SK-N-MC (cell line): ENCODE measurements at places on chromosomes 6 and 20.

GRCh38 chr20:6468423-6469116, 298.9 kb upstream of the BMP2 start:
- DNase-seq: peak; percentile 94

- no peak for DNase-seq
Observed at GRCh38 chr6:45416700-45417099, 39.0 kb upstream of the SUPT3H start.

DNA sequence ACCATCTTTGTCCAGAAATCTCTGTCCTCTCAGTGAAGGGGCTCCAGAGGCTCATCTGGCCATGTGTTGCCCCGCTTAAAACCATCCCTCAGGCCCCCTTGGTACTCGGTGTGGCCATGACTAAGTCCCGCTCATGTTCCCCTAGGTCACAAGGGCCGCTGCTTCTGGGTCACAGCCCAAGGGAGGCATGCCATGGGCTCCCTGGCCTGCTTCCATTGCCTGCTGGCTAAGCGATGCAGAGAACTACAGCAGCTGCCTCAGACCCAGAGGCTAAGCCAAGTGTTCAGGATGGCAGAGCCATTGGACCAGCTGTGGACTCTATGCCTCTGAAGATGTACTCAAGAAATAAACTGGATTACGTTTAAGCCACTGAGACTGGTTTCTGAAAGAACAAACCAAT, 95.5 kb downstream of the ZFP64 start:
- no peak for DNase-seq

DNA sequence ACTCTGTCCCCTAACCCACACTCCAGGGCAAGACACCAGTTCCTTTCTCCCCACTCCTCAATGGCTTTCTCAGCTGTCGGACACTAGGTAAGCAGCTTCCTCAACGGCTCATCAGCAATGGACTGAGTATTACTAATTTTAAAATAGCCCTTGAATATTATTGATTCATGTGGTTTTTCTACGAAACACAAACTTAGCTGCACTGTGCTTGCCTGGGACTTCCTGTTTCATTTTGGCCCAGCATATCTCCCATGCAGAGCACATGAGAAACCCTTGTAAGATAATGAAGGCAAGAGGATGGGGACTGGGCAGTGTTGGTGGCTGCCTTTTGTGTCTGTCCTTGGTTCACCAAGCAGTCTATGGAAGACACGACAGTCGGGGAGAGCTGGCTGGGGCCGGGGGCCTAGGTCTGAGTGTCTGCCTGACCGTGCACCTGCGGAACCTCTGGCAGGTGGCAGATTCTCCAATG, 48.9 kb downstream of the RNASET2 start:
- DNase-seq: no peak

DNA sequence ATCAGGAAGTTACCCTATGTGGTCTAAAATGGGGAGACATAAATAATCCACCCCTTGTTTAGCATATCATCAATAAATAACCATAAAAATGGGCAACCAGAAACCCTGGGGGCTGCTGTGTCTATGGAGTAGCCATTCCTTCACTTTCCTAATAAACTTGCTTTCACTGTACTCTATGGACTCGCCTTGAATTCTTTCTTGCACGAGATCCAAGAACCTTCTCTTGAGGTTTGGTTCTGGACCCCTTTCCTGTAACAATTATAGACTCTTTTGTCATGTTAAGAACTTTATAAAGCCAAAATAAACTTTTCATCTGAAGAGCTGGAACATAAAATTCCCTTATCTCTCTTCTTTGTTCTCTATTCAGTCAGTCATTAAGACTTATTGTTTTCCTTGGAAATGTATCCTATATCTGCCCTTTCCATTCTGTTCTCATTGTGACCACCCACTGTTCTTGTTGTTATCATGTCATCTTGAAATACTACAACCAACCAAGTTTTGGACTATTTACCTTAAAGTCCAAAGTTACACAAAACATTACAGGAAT, 29.3 kb upstream of the ZBTB24 start:
- DNase-seq: no peak

DNA sequence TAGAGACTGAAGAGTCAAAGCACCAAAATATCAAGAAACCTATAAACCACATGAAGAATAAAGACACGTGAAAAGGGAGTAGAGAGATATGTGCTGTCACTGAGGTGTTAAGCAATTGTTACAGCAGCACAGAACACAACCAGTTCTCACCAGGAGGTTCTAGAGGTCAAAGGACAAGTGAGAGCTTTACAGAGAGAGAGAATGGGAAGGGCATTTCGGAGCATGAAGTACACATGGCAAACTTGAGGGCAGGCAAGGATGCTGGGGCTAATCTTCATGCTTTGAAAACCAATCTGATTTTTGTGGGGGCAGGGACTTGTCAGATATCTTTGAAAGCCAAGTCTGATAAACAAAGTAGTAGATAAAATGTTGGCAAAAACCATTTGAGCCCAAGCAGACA, 142.3 kb upstream of the NRSN1 start:
- DNase-seq: no peak

- DNase-seq: peak; percentile 66
Observed at GRCh38 chr20:9616833-9617461, 102.6 kb downstream of the LAMP5 start.

GRCh38 chr6:72619883-72620696, 1.8 kb upstream of the KCNQ5 start:
- DNase-seq: no peak

DNA sequence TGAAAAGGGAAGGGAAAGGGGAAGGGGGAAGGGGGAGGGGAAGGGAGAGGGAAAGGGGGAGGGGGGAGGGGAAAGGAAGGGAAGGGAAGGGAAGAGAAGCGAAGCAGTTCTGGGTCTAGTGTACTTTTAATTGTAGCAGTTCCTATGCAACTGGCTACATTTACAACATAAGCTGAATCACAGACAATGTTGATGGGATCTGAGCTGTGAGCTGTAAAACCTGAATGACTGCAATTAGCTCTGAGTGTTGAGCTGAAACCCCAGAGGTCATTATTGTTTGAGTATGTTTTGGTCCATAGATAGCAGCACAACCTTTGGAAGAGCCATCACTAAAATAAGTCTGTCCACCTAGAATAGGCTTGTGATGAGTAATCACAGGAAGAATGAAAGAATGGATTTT, 7.2 kb upstream of the ABHD12 start:
- no peak for DNase-seq

GRCh38 chr6:42449917-42450476, 1.7 kb downstream of the TRERF1 start:
- no peak for DNase-seq

- DNase-seq: no peak
Observed at GRCh38 chr20:18808712-18809111, 4.9 kb upstream of the SCP2D1 start.

DNA sequence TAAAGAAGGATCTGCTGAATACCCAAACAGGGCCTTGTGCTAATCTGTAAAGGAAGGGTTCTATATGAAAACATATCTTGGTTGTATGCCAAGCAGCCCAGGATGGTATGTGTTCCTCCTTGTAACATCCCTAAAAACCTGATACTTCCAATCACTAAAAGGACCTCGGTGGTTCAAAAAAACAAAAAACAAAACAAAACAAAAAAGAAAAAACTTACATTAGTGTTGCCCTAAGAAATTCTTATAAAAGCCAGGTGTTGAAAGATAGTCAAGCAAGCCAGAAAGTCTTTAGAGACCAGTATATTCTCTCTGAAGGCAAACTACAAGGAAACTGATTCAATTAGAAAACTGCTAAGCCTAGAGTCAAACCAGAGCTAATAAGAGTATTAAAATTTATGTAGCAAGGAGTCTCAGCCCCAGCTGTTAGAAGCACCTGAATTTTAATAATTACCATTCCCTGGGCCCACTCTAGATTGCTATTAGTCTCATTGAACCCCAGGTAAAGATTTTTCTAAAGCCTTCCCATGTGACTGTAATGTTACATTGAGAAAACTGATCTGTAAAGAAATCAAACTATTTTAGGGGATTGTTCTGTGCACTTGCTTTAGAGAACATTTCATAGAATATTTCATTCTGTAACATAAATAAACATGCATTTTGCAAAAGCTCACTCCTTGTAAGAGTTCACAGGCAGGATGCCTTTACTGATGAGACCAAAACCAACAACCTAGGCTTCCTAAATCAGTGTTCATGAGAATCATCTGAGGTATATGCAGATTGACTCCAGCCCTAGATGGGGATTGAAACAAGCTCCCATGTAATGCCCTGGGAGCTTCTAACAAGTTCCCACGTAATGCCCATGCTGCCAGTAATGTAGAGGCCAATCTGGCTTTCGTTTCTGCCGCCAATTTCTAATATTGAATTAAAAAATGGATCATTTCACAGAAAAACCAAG, 95.2 kb upstream of the BTN3A2 start:
- DNase-seq: no peak

- DNase-seq: no peak
Observed at GRCh38 chr6:96468681-96469224, 52.9 kb upstream of the UFL1 start.

- no peak for DNase-seq
Observed at GRCh38 chr6:13568970-13569369, 5.4 kb upstream of the SIRT5 start.

GRCh38 chr6:119575721-119576120, 226.2 kb upstream of the MAN1A1 start:
- DNase-seq: peak; percentile 26

- no peak for DNase-seq
Observed at GRCh38 chr20:8401556-8401955, 269.5 kb downstream of the PLCB1 start.

GRCh38 chr20:24983896-24984295, 8.7 kb downstream of the APMAP start:
- no peak for DNase-seq

GRCh38 chr6:145368075-145368474, 367.2 kb downstream of the EPM2A start:
- no peak for DNase-seq

DNA sequence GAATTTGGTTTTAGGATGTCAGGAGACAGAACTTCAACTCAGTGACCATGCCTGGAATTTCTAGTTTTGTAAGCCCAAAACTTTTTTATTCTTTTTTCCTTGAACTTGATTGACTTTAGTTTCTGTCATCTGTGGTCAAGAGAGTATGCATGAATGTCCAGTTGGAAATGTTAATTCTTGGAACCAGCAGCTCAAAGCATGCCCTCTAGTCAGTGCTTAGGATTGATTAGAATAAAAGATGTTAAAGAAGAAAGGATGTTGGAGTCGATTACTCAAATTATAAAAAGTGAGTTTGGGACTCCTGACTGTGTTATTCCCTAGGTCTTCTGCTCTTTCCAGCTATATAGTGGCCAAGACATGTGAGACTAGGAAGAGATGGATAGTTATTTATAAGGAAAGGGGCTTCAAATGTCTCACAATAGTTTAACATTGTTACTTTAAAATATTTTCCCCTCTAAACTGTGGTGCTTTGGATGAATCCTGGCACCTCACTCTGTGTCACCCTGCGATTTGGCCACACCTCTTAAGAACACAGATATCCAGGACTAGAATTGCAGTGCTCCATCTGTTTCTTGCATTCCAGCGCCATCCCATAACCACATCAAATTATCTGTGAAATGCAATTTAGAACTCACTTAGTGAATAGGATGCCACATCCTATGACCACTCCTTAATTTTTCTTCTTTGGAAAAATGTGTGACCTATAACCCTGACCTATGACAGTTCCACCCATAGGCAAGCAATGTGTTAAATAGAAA, 298.5 kb downstream of the EYA4 start:
- DNase-seq: no peak

DNA sequence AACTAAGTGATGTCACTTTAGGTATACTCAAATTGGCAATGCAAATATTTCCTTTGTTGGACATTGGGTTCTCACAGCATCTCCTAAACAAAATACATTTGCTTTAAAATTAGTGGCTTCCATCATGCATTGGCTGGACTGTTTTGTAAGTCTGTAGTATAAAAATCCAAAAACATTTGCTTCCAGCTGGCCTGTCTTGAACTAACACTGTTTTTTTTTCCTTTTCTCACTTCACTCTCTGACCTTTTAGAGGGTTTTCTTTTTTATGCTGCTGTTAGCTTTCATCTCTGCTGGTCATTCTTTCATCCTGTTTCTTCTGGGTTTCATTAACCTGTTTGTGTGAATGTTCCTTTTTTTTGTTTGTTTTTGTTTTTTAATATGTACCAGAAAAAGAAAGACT, 121.7 kb upstream of the MLIP start:
- no peak for DNase-seq

DNA sequence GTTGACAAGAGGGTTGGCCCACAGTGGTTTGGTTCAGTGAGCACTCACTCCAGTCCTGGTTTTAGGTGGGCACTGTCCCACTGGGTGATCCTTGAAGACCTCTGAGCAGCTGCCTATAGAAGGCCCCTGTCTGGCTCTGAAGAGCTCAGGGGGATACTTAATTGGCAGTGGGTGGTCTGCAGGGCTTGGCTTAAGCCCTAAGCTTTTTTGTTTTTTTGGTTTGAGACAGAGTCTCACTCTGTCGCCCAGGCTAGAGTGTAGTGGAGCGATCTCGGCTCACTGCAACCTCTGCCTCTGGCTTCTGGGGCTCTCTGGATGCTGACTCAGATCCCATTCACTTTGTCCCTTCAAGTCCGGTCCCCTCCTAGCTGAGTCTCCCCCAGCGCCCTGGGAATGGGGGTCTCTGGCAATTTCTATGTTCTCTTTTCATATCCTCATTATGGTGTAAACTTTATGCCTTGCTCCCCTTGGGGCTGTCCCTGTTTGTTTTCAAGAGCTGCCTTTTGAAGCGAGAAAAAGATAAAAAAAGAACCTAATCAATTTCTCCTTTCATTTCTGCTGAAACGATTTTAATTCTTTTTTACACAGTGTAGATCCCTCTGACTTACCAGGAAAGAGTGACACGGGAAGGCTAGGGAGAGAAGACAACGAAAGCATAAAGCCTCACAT, 12.2 kb upstream of the KCNG1 start:
- no peak for DNase-seq

GRCh38 chr6:167089243-167090142, 33.4 kb upstream of the CCR6 start:
- DNase-seq: no peak

DNA sequence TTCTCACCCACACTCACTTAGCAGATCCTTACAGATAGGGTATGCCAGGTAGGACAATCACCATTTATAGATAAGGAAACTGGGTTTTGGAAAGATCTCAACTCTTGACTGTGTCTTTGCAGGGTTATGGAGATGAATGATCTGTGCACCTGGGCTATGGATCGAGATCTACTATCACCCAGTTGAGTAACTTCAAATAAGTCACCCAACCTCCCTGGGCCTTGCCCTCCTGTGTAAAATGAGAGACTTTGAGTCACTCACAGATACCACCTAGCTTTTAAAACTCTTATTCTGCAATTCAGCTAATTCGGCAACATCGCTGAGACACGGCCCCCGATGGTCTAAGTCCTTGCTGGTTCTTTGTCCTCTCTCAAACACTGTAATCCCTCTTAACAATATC, 53.5 kb downstream of the HIVEP2 start:
- DNase-seq: no peak
